GM10248 (cell line): ENCODE measurements at places on chromosomes 7 and 10.

GRCh38 chr7:124263232-124263827 is 230.5 kb upstream of the TMEM229A start:
- DNase-seq: peak; percentile 25

DNA sequence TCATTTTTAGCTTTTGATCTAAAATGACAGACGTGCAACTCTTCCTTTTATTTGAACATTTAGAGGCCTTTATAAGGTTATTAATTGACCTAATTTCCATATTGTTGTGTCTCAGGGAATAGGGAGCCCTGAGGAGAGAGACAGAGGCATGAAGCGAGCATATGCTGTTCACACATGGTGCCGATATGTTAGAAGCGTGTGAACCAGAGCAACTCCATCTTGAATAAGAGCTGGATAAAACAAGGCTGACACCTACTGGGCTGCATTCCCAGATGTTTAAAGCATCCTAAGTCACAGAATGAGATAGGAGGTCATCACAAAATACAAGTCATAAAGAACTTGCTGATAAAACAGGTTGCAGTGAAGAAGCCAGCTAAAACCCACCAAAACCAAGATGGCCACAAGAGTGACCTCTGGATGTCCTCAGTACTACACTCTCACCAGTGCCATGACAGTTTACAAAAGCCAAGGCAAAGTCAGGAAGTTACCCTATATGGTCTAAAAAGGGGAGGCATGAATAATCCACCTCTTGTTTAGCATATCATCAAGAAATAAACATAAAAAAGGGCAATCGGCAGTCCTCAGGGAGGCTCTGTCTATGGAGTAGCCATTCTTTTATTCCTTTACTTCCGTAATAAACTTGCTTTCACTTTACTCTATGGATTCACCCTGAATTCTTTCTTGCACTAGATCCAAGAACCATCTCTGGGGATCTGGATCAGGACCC is 80.1 kb downstream of the SEC61G start:
- no peak for DNase-seq

DNA sequence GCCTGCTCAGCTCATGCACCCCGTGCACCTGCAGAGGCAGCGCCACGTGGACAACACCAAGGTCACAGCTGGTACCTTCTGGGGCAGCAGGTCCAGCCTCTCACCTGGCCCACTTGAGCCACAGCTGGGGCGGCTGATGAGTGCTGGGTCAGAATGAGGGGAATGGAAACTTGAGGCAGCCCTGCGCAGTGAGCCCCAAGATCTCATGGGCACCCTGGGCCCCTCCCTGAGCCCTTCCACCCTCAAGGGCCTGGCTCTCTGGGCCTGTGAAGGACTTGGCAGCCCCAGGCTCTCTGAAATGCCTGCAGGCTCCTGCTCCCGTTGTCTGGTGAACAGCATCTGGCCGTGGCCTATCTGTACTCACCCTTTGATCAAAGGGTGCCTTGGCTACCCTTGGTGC is 112.7 kb downstream of the TCERG1L start:
- no peak for DNase-seq

- no peak for DNase-seq
Measured at GRCh38 chr7:152975076-152975475, 215.5 kb downstream of the ACTR3B start.

DNA sequence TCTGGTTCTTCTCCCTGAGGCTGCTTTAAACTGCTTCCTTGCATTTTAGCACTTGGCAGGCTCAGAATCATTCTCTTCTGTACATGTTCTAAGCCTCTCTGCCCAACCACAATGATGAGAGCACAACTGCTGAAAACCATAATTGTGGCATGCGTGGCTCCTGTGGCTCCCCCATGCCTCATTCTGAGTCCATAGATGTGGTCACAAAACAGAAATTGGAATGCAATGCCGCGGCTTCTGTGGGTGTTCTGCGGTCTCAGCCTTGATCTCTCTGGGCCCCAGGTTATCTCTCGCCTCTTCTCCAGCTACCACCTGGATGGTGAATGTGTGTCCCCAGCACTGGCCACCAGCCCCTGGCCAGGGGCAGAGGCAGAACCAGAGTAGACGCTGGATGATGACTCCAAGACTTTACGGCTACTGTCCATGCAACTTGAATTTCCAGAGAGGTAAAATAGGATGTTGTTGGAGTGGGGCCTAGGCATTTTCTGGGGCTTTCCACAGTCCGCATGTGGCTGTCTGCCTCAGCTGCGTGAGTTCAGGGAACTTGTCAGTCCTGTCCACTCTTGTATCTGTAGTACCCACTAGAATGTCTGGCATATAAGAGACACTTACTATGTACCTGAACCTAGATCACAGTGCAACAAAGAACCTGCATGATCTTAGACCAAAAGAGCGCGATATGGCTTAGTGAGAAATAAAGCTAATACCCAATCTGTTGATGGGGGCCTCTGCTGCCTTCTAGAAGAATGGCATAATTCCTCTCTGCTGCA is 52.4 kb upstream of the ADRB1 start:
- no peak for DNase-seq

GRCh38 chr10:54496852-54497251 is 304.2 kb downstream of the PCDH15 start:
- DNase-seq: no peak

GRCh38 chr10:73096041-73096448 is 621 bp downstream of the P4HA1 start:
- DNase-seq: peak; percentile 67

- no peak for DNase-seq
Measured at GRCh38 chr7:50212016-50212325, 92.5 kb upstream of the IKZF1 start.

DNA sequence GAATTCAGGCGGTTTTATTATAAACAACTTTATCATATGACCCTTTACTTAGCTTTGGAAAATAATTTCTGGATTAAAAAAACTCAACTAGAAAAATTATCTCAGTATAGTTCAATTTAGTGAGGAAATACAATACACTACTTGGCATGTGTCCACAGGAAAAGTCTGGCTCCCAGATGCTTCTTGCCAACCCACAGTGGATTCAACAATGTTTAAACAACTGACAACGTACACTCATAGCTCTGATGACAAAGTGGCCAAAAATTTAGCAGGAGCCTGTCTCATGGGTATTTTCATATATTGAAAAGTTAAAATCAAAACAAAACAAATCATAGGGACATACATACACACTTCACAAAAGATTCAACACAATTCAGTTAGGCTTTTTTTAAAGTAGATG is 158.8 kb downstream of the SKAP2 start:
- DNase-seq: no peak

GRCh38 chr10:49310460-49310859 is 11.5 kb downstream of the C10orf71 start:
- DNase-seq: no peak

GRCh38 chr7:2541291-2542010 is 13.9 kb downstream of the BRAT1 start:
- no peak for DNase-seq

- no peak for DNase-seq
Measured at GRCh38 chr10:103353281-103353680, 2.3 kb upstream of the PCGF6 start.

DNA sequence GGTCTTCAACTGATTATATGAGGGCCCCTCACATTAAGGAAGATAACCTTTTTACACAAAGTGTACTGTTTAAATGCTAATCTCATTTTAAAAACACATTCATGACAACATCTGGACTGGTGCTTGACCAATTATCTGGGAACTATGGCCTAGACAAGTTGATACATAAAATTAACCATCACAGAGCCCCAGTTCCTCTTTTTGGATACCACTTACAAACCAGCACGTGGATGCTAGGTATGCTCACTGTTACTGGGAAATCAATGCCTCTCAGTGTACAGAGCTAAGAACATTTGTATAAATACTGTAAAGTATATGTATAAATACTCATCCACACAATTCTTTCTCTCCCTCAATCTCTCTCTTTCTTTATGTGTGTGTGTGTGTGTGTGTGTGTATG is 1217.8 kb upstream of the LRRTM3 start:
- no peak for DNase-seq

GRCh38 chr10:96632974-96633710 is 46.3 kb upstream of the TM9SF3 start:
- no peak for DNase-seq

- DNase-seq: no peak
Measured at GRCh38 chr7:53800746-53801145, 741.4 kb upstream of the VSTM2A start.

GRCh38 chr10:76301950-76302349 is 870.5 kb downstream of the LRMDA start:
- DNase-seq: no peak

DNA sequence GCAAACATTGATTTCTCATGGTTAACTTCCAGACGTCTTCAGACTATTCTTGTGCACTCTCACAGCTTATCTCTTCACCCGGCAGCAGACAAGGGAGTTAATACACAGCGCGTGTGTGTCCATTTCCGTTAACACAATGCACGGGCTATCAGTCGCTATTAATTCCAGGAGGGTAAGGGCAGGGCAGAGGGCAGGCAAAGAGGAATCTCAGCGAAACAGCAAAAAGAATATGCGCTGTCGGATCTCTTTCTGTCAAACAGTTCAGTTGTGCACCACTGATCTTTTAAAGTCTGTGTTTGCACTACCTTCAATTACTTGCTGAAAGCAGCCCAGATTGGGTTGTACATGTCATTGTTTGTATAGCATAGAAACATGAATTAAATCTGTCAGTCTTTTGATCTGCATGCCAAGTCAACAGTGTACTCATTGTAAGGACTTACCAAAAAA is 41.1 kb upstream of the CABCOCO1 start:
- no peak for DNase-seq

DNA sequence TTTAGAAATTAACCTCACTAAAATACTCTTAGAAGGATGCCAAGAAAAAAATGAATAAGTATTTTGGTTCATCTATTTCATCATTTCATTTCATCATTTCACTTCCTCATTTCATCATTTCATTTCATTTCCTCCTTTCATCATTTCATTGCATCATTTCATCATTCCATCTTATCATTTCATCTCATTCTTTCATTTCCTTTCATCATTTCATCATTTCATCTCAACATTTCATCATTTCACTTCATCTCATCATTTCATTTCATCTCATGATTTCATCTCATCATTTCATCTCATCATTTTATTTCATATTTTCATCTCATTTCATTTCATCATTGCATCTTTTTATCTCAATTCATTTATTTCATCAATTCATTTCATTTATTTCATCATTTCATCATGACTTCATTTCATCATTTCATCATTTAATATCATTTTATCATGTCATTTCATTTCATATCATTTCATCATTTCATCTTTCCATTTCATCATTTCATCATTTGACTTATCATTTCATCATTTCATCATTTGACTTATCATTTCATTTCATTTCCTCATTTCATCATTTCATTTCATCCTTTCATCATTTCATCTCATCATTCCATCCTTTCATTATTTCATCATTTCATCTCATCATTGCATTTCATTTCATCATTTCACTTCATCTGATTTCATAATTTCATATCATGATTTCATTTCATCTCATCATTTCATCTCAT is 129.9 kb downstream of the ZNF92 start:
- DNase-seq: no peak

DNA sequence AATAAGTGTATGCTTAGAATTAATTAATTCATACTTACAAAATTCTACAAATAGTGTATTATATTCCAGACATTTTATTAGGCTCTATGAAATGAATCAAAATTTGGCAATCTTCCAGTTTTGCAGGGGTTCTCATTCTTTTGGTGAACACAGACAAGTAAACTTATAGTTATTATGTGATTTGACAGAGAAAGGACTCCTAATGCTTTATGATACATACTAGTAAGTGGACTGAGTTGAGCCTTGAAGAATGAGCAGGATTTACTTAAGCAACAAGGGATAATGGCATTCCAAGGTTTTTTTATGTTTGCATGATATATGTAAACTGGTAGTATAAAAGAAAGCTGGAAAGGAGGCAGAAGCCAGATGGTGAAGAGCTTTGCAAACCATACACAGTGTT is 145.7 kb upstream of the FERD3L start:
- DNase-seq: no peak

GRCh38 chr7:117667456-117667855 is 187.6 kb downstream of the CFTR start:
- DNase-seq: no peak

DNA sequence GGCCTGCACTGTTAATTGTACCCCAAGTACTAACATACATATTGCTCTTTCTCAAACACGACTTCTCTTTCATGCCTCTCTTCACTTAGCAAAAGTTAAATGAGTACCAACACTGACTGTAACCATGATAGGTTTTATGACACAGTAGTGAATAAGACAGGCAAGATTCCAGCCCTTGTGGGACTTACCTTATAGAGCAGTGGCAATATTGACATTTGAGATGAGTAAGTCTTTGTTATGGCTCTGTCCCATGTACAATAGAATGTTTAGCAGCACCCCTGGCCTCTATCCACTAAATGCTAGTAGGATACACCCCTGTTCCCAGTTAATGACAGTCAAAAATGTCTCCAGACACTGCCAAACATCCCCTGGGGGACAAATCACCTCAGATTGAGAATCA is 11.9 kb upstream of the COL1A2 start:
- DNase-seq: no peak

DNA sequence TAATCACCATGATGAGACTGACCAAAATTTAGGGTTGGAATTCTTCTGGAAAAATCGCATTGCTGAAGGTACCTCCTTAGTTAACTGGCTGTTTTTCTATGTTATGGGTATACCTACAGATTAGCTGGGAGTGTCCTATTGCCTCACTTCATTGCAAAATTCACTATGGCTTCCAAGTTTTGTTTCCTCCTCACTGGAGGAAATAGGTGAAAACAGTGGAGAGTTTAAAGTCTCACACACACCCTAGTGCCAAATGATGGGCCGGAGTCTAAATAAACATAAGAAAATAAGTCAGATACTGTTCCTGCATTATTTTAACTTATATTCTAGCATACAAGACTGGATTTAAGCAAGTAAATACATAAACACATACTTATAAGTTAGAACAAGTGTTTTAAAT is 98.2 kb downstream of the AHR start:
- no peak for DNase-seq

- no peak for DNase-seq
Measured at GRCh38 chr10:14592026-14592425, 182.7 kb downstream of the FAM107B start.
